ENCODE measurements at places on chromosomes 16 and 17. TPM values are rescaled to one million over a fixed set of nuclear protein-coding genes. Genes with fewer than 3 reads are reported as not detected.

The SLC38A8 gene
- total RNA-seq, result not detected

DNA sequence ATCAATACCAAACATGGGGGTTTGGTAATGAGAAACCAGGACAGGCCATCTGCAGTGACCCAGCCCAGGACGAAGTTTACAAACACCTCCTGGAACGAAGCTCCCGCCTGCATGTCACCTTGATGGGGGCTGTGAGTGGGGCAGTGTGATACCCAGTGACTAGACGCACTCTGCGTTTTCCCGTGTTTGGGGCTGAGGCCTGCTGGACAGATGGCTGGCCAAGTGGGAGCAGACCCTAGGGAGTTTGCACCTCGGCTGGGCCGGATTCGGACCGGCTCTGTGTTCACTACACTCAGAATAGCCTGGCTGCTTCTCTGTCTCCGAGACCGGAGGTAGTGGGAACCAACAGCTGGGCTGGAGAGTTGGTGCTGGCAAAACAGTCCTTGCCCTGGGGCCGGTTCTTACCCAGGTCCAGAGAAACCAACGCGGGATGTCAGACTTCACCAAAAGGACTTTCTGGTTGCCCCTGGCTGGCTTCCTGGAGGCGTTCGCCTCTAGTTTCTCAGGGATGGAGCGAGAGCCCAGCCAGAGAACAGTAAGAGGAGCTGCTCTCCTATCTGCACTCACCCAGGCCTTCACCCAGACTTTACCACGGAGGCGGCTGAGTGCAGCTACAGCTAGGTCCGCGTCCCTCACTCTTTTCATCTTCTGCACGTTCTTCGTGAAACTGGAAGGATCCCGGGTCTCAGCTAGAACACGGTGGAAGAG, 20.4 kb downstream of the CARHSP1 start:
- H3K27ac ChIP-seq, result no peak overlapping the region
- peaks cover 19% of the 10 kb centered on the region for H3K4me1 ChIP-seq
- no peak overlapping the region for H3K4me3 ChIP-seq
- peaks cover 12% of the 10 kb centered on the region for H3K36me3 ChIP-seq

The NPW gene
- total RNA-seq, result 1.3 TPM

DNA sequence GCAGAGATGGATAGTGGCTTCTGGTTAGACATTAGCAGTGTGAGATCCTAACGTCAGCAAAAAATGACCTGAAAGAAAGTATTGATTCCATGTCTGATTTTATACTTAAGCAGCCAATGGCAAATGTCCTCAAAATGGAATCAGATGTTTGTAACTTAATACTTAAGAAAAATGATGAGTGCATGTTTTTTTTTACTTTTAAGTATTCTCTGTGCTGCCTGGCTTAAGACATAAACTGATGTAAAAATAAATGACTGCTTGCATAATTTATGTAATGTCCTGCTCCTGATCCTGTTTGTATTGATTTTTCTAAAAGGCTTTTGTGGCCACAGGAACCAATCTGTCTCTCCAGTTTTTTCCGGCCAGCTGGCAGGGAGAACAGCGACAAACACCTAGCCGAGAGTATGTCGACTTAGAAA, 7.4 kb downstream of the CBFB start:
- no peaks in the 10 kb centered on the region for H3K27me3 ChIP-seq
- H3K4me1 ChIP-seq, result peaks cover 51% of the 10 kb centered on the region
- H3K36me3 ChIP-seq, result peaks cover 11% of the 10 kb centered on the region
- no peak overlapping the region for H3K27ac ChIP-seq
- no peak for DNase-seq

GRCh38 chr16:68992521-68992920, 112.9 kb upstream of the HAS3 start:
- H3K4me3 ChIP-seq, result no peak overlapping the region
- no peak overlapping the region for H3K27ac ChIP-seq
- no peak for DNase-seq
- peaks cover 13% of the 10 kb centered on the region for H3K4me1 ChIP-seq

- H3K27ac ChIP-seq, result no peak overlapping the region
- no peak overlapping the region for H3K4me3 ChIP-seq
- H3K36me3 ChIP-seq, result no peaks in the 10 kb centered on the region
- peaks cover 8% of the 10 kb centered on the region for H3K4me1 ChIP-seq
These were observed 17.1 kb upstream of the CDH1 start for GRCh38 chr16:68719993-68720489.

- H3K4me1 ChIP-seq, result no peaks in the 10 kb centered on the region
- H3K4me3 ChIP-seq, result no peak overlapping the region
- H3K27me3 ChIP-seq, result no peaks in the 10 kb centered on the region
- no peak overlapping the region for H3K27ac ChIP-seq
These were observed 2046.8 kb downstream of the TP53TG3F start for GRCh38 chr16:35506018-35506897.

- no peaks in the 10 kb centered on the region for H3K36me3 ChIP-seq
- no peak overlapping the region for H3K4me3 ChIP-seq
- no peak for DNase-seq
- H3K27ac ChIP-seq, result no peak overlapping the region
These were observed 23.5 kb downstream of the UBALD1 start for GRCh38 chr16:4591191-4591590.

GRCh38 chr17:32529604-32530003, 42.8 kb downstream of the CDK5R1 start:
- peak overlapping the region; percentile 78 for H3K27ac ChIP-seq
- DNase-seq, result no peak
- H3K36me3 ChIP-seq, result no peaks in the 10 kb centered on the region

The THRA gene
- total RNA-seq, result 15.0 TPM

The SRSF1 gene
- total RNA-seq, result 554 TPM

The UTS2R gene
- total RNA-seq, result not detected

The MT3 gene
- total RNA-seq, result not detected
